ENCODE measurements at places on chromosomes 13 and 19. TPM values are rescaled to one million over a fixed set of nuclear protein-coding genes. Genes with fewer than 3 reads are reported as not detected.

MADCAM1 gene
- polyA plus RNA-seq, result 0.11 TPM

TTYH1 gene
- polyA plus RNA-seq, result 0.29 TPM

METTL21C gene
- not detected for polyA plus RNA-seq

S1PR5 gene
- polyA plus RNA-seq, result 1.3 TPM

DACH1 gene
- not detected for polyA plus RNA-seq

ADPRHL1 gene
- polyA plus RNA-seq, result not detected

ZNF665 gene
- polyA plus RNA-seq, result 6.7 TPM

LILRB1 gene
- not detected for polyA plus RNA-seq

DNA sequence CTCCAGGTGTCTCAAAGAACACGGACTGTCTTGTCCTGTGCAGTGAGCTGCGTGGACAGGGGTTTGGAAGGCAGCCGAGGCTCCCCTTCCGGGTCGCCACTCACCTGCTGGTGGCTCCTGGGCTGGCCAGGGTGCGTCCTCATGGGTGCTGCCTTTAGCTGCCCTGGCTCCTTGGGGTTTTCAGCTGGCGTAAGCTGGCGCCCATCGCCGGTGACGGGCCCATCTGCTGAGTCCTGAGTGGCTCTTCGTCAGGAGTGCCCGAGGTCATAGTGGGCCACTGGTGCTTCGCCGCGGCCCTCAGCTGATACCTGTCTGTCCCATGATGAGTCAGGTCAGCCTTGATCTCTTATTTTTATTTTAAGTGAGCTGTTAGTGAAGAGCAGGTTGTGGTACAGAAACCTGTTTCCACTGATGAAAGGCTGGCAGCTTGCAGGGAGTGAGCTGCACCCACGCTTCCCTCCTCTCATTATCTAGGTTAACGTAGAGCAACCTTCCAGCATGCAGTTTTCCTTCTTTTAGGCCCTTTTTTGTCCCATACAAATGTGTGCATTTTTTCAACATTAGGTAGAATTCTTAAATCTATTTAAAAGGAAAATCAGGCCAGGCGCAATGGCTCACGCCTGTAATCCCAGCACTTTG is 18.4 kb downstream of the EPN1 start:
- DNase-seq, result no peak

GRCh38 chr13:37791699-37792098 is 77.9 kb downstream of the TRPC4 start:
- DNase-seq, result no peak

GRCh38 chr13:44293908-44294735 is 79.5 kb upstream of the SERP2 start:
- no peak for DNase-seq

- DNase-seq, result no peak
Observed at GRCh38 chr13:31351376-31351775, 151.6 kb downstream of the B3GLCT start.

DNA sequence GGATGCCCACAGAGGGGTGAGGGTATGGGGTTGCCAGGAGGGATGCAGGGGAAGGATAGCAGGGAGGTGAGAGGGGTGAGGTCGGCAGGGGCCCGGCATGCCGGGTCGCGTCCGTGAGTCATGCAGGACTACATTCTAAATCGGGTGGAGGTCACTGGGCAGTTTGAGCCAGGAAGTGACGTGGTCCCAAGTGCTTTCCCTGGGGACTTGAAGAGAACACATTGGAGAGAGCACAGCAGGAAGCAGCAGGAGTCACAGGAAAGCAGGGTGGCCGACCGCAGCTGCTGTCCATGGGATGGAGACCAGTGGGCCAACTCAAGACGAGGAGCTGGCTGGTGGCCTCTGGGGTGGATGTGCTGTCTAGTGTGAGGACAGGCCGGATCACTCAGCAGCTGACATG is 92.0 kb upstream of the WASF3 start:
- DNase-seq, result no peak

DNA sequence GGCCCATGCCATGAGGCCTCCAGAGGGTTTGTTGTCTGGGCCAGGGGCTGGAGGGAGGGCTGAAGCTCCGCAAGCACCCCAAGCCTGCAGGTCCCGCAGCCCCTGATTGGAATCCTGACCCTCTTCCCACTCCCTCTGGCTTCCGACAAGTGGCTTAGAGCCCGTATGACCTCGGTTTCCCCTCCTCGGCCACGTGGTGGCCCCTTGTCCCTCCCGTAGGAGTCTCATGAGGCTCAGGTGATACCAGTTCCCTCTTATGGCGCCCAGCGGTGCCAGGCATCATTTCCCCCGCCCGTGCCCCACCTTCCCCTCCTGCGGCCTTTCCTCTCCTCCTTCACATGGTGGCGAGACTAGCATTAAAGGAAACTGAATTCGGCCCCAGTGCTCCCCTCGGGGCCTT is 6.1 kb downstream of the THOP1 start:
- DNase-seq, result no peak

DNA sequence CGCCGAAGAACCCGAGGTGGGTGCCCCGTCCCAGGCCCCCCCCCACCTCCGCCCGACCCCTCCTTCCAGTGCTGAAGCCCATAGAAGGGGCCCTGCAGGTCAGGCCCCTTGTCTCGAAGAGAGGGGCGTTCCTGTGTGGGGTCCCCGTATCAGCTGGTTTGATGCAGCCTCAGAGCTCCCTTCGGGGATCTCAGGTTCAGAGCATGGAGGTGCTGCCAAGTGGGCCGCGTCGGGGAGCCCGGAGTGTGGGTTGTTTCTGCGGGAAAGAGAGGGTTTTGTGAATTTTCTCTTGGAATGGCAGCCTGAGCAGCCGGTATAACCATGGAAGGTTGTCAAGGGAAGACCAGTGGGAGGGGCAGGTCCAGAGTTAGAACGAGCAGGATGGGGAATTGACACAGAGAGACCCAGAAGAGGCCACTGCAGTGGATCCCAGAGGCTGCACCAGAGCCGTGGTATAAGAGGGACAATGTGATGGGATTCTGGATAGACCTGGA is 384 bp downstream of the TRAPPC2B start:
- no peak for DNase-seq

GRCh38 chr19:21934593-21934992 is 76.2 kb downstream of the ZNF208 start:
- DNase-seq, result no peak

DNA sequence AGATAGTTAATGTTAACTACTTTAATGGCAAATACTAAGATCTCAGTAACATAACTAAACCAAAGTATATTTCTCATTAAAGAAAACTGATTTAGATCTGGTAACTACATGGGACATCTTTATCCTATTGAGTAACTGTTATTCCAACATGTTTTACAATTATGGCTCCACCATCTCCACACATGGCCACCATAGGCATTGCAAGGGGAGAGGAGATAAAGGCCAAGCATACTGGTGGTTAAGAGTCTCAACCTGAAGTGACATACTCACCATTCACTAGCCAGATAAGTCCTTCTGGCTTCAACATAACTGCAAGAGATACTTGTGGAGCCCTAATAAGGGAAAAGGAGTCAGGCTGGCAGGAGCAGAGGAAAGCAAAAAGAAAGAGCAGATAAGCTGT is 1586.4 kb upstream of the SPRY2 start:
- DNase-seq, result no peak

DNA sequence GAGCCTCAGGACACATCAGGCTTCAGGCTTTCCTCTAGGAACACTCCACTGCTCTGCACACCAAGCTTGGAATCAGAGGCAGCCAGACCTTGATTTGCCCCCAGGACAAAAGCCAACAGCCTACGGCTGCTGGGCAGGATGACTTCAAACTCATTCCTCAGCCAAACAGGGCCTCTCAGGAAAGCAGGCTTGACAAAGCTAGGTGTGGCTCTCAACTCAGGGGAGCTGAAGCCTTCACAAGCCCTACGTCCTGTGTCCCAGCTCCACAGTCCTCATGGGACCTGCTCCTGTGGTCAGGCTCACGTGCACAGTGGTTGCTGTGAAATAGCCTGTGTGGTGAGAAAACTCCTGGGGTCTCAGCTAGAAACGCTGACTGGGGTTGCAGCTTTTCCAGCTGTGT is 398.9 kb upstream of the ZNF507 start:
- DNase-seq, result no peak

DNA sequence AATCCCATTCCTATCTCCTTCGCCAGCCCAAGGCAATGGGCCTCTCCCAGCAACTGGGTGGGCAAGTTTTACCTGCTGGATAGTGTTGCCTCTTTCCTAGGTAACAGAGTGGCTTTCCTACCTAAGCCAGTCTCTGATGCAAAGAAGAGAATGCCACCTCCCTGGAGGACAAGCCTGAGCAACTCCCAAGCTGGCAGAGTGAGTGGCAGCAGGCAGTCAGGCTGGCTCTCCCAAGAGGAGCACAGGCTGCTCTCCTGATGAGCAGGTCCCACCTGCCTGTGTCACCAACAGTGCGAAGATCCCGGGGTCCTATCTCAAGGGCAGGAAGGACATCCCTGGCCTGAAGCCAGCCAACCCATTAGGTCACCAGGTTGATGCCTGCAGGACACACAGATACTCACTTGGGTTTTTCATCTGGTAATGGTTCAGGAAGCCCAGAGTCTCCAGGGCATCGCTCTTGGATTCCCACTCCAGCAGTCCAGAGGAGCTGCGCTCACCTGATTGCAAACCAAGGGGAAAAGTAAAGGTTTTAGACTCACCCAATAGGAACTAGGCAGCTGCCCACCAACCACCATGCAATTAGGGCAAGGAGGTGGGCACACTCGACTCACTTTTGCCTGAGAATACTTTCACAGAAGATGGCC is 5.5 kb upstream of the ECH1 start:
- no peak for DNase-seq

GRCh38 chr19:10863107-10863717 is 8.1 kb upstream of the CARM1 start:
- DNase-seq, result no peak

DNA sequence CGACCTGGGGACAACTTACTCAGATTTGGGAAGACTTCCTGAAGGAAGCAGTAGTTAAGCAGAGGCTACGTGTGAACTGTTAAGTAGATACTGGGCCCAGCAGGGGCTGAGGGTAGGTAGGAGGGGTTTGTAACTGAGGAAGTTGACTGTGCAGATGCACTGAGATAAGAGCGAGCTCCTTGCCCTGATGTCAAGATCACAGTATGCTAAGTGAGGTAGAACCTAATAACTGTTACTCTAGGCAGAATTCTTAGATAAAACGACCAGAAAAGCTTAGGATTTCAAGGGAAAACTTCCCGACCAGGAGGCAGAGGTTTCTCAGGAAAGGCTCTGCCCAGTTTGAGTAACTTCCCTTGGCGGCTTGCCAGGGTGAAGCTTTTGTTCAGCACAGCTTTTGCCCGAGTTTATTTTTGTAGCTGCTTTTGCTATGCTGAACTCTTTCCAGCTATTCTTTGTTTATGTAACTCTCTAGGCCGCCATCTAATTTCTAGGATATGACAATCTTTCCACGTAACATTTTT is 632.1 kb downstream of the DIAPH3 start:
- DNase-seq, result peak; percentile 8

DNA sequence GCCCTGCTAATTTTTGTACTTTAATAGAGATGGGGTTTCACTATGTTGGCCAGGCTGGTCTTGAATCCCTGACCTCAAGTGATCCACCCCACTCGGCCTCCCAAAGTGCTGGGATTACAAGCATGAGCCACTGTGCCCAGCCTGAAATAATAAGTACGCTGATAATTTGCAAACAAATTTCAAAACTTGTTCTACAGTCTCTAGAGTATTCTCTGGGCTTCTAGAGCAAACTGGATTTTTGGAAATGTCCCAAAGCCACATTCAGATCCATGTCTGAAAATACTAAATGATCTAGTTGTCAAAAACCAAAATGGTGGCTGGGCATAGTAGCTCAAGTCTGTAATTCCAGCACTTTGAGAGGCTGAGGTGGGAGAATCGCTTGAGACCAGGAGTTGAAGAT is 39.9 kb upstream of the PSPC1 start:
- no peak for DNase-seq

DNA sequence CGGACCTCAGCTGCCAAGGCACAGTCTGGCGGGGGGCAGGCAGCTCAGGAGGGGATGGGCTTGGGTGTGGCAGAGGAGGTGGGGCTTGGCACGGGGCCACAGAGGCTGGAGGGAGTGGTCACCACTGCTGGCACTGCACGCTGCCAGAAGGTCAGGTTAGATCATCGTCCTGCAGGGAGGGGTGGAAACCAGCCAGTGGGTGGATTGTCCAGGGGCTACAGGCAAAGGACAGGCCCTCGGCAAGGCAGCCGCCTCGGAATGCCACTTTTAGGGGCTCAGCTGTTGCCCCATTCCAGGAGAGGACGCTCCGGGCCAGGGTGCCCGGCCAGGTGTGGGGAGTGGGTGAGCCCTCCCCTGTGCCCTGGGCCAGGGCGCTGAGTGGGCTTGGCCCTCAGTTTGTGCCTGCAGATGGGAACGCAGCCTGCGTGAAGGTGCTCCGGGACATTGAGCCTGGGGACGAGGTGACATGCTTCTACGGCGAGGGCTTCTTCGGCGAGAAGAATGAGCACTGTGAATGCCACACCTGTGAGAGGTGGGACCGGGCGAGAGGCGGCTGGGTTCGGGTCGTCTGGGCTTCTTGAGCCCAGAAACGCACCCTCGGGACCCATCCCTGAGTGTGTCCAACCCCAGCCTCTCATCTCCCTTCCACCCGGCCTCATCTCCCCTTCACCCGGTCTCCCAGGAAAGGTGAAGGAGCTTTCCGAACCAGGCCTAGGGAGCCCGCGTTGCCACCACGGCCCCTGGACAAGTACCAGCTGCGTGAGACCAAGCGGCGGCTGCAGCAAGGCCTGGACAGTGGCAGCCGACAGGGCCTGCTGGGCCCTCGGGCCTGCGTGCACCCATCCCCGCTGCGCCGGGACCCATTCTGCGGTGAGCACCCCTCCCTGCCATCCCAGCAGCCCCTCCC is 6.4 kb downstream of the KMT5C start:
- no peak for DNase-seq

DNA sequence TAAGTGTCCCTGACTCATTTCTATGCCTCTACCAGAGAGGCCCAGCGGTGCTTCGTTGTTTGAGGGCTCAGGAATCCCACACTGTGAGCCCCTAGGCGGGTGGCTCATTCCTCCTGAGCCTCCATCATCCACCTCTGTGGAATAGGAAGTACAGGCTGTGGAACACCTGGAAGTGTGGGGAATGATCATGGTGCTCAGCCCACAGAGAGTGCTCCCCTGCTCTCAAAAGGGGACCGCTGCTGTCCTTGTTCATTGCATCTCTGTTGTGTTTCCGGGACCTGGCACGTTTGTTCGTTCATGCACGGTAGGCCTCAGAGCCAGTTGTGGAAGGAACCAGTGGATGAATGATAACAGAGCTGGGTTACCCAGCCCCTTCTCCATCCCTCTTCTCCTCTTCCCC is 1.2 kb downstream of the ACP7 start:
- no peak for DNase-seq

DNA sequence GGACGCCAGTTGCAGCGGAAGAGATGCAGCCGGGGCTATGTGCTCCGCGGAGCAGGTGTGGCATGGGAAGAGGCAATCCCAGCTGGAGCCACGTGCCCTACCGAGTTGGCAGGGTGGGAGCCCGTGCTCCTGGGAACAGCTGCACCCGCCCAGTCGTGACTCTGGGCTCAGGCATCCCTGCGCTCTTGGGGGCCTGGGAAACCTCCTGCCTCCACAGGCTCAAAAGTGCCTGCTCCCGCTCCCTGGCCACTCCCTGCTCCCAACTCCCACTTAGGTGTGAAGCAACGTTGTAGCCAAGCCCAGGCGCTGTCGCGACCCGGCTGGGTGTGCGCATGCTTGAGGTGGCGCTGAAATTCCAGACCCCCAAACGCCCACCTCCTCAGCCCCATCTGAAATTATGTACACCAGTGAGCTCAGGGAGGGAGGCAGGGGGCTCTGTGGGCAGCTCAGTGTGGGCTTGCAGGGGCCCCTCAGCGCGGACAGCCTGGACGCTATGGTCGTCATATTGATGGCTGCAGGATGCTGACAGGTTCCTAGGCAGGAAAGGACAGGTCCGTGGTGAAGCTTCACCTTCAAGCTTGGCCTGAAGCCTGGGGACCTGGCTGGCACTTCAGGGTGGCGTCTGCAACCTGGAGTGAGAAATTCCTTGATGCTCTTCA is 429.9 kb downstream of the SLITRK1 start:
- DNase-seq, result no peak

GRCh38 chr19:35142606-35143230 is 337 bp upstream of the FXYD7 start:
- DNase-seq, result peak; percentile 80
